ENCODE measurements at places on chromosomes 3 and 15.
A peak's percentile ranks its signal among the peaks of the same experiment; 100 is the strongest.

DNA sequence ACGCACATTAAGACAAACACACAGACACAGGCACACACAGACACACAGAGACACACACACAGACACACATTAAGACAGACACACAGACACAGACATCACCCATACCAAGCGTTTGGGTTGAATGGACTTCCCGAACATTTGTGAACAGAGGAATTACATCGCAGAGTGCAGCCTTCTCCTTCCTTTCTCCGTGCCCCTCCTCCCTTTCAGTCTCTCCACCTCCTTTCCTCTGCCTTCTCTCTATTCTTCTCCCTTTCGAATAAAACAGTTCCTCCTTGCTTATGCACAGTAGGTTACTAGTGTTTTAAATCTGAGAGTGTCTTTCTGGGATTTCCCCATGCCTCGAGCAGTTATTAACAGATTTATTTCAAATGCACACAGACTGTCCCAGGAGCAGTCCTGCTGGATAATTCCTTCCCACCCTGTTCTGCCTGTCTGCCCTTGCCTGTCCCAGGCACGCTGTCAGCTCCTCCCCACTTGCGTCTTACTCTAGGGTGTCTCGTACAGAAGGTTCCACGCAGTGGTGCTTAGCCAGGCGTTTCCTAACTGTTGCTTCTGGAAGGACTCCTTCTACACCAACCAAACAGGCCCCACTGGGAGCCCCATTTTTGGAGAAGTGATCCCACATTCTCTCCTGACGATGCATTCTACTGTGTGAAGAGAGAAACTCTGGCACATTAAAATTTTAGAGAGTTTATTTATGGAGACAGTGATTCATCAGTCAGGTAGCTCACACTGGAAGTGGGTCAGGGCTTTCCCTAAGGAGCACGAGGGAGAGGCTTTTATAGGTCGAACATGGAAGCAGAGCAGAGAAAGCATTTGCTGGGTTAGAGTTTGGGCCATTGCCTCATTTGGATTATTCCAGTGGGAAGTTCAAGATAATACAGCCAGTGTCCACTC, 163.8 kb downstream of the SV2B start:
- DNase-seq = peak; percentile 91

- peak; percentile 78 for DNase-seq
Observed at GRCh38 chr15:78933823-78934654, 10.8 kb downstream of the CTSH start.

DNA sequence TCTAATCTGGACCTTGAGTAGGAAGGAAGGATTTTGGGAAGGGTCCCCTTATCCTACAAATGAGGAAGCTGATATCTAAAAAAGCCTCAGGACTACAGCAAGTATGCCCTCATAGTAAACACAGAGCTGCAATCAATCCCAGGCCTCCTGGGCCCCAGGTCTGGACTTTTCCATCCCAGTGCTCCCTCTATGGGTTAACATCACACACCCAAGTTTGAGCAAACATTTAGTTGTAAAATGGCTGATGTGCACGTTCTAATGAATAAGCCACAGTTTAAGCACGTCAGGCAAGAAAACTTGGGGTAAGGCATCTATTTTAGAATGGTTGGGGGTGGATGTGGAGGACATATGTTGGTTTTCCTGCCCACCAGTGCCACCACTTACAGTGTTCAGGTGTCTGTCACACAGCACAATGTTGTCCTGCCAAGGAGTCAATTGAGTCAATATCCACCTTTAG, 44.3 kb upstream of the UBE2E1 start:
- no peak for DNase-seq

- no peak for DNase-seq
Observed at GRCh38 chr3:58340594-58341244, 8.0 kb downstream of the PXK start.

GRCh38 chr3:171335559-171335958, 124.6 kb downstream of the TNIK start:
- DNase-seq = no peak

GRCh38 chr3:128081846-128082245, 29.6 kb downstream of the SEC61A1 start:
- no peak for DNase-seq

GRCh38 chr3:49901366-49902339, 2.0 kb downstream of the MST1R start:
- no peak for DNase-seq

DNA sequence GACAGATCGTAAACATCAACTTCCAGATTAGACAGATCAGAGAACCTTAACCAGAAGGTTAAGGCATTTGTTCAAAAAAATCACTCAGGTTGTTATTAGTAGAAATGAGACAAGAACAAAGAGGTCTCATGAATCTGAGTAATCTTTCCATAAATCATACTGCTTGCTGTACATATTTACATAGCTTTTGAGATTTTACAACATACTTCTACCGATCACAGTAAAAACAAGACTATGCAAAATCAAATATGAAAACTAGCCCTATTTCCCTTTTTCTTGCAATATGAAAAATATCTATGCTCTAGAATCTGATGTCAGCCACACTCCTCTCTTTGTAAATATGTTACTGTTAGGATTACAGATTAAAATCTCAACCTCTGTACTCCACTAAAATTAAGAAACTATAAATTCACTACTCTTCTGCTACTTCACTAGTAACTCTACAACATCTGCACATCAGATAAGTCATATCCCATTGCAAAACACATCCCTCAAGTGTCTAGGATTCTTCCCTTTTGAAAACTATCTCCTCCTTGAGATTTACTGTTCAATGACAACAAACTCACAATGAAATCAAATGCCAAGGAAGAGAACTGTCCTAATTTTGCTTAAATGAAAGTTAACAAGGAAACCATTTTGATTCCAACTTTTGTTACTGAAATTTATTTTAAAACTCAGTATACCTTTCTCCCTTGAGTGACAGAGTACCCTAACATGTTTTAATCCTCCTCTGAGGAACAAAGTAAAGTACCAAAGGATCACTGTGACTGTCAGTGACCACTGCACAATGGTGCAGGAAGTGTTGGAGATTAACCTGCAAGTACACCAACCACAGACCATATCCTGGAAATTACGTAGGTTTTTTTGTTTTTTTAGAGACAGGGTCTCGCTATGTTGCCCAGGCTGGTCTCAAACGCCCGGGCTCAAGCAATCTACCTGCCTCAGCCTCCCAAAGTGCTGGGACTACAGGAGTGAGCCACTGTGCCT, 12.8 kb downstream of the DCUN1D1 start:
- no peak for DNase-seq

- DNase-seq = no peak
Observed at GRCh38 chr3:65412588-65412987, 626.1 kb downstream of the MAGI1 start.

GRCh38 chr3:6605227-6605626, 255.7 kb upstream of the GRM7 start:
- no peak for DNase-seq

DNA sequence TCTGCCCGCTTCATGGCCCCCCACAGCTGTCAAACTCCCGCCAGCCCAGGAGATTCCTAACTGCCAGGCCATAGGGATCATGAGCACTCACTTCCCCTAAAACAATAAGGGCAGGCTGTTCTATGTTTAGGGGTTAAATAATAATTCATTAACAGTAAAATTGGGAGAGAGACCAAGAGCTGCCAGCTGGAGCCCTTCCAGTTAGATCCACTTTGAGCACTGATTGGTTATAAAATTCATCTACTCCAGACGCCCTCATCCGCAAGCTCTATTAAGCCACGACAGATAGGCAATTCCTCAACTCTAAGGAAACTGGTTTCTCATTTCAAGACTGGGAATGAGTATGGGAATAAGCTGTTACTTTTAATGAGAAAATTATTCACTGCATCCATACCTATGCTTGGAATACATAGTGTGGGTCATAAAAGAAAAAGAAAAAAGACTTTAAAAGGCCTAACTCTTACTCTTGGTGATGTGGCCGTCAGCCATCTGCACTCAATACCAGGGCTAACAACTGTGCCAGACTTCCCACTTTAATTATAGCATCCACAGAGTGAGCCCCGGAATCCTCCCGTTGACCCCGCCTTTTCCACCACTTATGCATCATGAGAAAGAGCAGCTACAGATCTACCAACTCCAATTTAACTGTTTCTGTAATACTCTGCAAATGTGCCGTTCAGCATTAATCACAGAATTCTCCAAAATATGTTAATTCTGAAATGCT, 44.5 kb downstream of the IL17RD start:
- no peak for DNase-seq

- no peak for DNase-seq
Observed at GRCh38 chr3:112136959-112137693, 4.1 kb upstream of the GCSAM start.

DNA sequence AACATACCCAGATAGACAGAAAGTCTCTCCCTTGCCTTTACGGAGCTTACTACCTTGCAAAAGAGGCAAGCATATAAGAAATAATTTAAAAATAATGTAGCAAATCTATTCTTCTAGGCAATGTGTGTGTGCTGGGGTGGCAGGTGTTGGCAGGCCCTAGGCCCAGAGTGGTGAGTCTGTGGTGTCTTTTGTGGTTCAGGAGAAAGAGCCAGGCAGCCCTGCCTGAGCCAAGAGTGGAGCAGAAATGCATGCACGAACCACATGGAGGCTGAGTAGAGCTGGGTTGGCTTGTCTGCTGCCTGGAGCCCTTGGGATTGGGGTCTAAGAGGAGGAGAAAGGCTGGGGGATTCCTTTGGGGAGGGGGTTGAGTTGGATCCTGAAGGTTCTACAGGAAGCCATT, 70.2 kb upstream of the MYZAP start:
- DNase-seq = no peak

DNA sequence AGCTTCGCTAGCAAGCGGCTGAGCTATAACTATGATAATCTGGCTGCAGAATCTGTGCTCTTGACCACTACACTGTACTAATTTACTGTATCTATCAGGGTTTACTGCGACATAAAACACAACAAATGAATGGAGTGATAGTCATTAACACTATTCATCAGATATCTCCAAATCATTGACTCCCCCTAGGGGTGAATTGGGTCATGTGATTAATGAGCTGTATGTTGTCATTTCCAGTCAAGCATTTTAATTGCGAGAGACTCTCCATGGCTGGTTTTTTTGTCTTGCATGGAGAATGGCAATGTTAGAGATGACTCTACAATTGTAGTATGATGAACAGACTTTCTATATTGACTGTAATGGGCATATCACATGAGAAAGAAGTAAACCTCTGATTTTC, 10.5 kb upstream of the TM4SF18 start:
- DNase-seq = no peak

DNA sequence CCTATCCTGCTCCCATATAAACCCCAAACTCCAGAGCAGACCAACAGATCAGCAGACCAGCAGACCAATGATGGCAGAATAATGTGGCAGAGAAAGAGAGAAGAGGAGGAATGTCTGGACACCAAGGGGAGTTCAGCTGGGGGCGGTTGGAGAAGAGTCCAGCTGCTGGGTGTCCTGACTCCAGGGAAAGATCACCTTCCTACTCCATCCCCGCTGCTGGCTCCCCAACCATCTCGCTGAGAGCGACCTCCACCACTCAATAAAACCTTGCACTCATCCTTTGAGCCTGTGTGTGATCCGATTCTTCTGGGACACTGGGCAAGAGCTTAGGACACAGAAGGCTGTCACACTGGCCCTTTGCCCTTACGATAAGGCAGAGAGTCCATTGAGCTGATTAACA, 12.8 kb upstream of the PLAAT1 start:
- DNase-seq = no peak

DNA sequence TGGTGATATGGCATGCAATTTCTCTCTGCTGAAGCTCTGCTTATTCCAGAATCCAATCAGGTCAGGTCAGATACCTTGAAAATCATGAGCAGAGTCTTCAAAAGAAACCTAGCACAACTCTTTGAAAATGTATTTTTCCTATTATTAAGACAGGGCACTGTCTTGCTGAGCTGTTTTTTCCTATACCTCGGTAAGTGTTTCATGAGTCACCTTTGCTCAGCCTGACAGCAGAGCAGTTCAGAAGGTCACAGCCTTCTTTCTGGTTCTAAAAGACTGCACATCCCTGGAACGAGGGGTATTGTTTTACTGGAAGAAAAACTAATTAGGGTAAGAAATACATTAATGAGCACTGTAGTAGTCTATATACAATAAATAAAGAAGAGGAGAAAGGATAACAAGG, 422.0 kb downstream of the SOX2 start:
- no peak for DNase-seq

DNA sequence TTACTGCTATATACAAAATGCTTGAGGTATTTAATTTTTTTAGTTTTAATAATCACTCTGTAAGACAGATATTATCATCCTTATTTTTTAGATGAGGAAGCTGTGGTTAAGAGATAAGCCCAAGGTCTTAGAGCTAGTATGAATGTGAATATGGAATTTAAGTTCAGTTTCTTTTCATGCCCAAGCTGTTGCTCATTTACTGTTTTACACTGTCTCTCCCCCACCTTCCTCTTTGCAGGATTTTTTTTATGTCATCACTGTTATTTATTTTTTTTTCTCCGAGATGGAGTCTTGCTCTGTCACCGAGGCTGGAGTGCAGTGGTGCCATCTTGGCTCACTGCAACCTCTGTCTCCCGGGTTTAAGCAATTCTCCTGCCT, 22.5 kb downstream of the MAP2K5 start:
- DNase-seq = no peak

DNA sequence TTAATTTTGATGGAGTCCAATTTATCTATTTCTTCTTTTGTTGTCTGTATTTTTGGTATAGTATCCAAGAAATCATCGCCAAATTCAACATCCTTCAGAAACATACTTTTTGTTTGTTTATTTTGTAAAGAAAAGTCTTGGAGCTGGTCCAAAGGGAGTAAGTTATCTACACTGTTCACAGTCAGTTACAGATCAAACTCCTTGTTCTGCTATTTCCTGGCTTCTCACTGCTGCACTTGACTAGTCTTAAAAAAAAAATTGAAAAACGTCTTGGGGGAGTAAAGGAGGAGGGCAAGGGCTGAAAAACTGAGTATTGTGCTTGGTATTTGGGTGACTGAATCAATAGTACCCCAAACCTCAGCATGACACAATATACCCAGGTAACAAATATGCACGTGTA, 105.6 kb downstream of the NFKBIZ start:
- no peak for DNase-seq

DNA sequence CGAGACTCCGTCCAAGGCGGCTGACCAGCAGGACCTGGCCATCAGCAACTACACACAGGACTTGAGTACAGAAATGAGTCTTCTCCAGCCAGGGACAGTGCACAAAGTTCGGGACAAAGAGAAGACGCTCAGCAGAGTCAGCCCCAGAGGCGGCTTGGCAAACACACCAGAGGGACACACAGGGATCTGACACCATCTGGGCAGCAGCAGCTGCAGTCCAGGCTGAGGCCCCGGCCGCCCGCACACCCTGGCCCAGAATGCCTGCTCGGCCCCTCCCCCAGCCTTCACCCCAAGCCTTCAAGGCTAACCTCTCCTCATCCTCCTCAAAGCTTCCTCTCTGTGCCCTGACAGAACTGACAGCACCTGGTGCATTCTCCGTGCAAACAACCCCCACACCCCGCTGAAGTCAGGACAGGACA, 61.1 kb downstream of the XXYLT1 start:
- no peak for DNase-seq

- no peak for DNase-seq
Observed at GRCh38 chr3:133956353-133956752, 60.7 kb upstream of the RAB6B start.
